Urinary bladder (tissue), 4 donors: ENCODE measurements at places on chromosomes 11 and 22.

- DNase-seq, result no peak
These were observed 1.4 kb downstream of the GAL3ST1 start for GRCh38 chr22:30572840-30573593.

- no peak for DNase-seq
These were observed 2.9 kb upstream of the OR52J3 start for GRCh38 chr11:5043380-5043779.

GRCh38 chr11:69868006-69868810 is 49.0 kb upstream of the FGF3 start:
- no peak for DNase-seq

DNA sequence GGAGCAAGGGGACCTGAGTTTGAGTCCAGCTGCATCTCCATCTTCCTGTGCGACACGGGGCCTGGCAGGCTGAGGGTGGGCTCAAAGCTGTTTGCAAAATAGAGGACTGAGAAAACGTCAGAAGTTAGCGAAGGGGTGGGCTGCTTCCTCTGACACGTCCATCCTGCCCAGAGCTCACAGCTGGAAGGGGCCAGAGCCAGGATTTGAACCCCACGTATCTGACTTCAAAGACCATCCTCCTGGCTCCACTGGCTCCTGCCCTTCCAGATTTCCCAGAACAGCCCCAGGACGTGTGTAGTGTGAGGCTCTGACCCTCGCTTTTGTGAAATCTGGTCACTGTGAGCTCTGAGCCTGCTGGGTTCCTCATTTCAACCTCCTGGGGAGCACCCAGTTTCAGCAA is 56.3 kb downstream of the CD82 start:
- DNase-seq, result no peak

DNA sequence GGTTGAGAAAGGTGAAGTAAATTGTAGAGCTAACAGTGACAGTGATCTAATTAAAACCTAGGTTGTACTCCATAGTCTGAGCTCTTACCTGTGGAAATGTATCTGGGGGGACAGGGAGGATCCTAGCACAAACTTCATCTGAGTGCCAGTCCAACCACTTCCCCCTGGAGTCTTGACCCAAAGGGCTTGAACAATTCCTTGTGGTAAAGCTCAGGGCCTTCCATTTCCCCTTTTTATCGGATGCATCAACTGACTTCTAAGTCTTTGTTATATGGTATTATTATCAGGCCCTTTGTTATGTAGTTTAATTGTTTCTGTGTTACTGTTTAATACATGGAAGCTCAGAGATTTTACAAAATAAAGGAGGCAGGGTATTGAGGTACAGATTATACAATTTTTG is 140.2 kb upstream of the SESN3 start:
- DNase-seq, result no peak

- DNase-seq, result no peak
These were observed 12.7 kb downstream of the TP53AIP1 start for GRCh38 chr11:128929991-128930390.

- DNase-seq, result no peak
These were observed 37.3 kb upstream of the TECTA start for GRCh38 chr11:121063728-121064127.

- DNase-seq, result no peak
These were observed 6.8 kb upstream of the INSC start for GRCh38 chr11:15107730-15108515.

- DNase-seq, result no peak
These were observed 491.4 kb upstream of the RAG2 start for GRCh38 chr11:37089439-37089838.

- DNase-seq, result no peak
These were observed 252.8 kb upstream of the PLET1 start for GRCh38 chr11:112513417-112513816.

DNA sequence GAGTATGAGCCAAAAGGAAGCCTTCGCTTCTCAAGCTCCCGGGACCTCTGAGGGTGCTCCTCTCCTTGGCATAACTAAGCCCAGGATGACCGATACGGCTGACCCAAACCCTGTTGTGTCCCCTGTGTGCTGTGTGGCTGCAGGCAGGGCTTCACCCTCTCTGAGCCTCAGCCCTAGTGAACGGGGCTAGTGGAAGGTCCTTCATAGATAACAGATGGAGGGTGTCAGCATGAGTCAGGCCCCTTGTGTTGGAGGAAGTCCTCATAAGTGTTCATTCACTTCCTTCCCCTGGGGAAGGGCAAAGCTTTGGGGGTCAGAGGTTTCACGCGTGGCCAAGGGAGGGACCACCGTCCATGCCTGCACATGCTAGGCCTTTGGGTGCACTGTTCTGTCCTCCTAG is 21.5 kb downstream of the SHISAL1 start:
- no peak for DNase-seq

- DNase-seq, result no peak
These were observed 23.6 kb upstream of the MN1 start for GRCh38 chr22:27825174-27825573.

DNA sequence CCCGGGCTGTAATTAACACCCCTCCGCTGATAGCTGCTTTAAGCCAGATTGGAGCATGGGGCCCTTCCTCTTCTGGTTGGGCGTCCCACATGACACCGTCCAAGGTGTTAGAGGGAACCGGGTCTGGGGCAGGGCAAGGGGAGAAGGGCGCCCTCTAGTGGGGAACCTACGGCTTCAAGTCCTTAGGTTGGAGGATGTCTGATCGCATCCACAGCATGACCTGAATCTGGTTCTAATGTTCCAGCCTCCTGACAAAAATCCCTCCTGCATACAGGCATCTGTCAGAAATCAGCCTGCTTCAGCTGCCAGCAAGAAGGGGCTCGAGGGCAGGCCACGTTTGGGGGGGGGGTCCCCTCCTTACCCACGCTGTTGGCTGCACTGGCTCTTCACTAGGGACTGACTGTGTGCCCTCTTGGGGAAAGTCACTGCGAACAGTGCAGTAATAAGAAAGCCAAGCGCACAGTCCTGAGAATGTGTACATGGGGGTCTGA is 94.2 kb upstream of the TBCEL start:
- no peak for DNase-seq

GRCh38 chr22:26763633-26764361 is 106.4 kb downstream of the MIAT start:
- no peak for DNase-seq

DNA sequence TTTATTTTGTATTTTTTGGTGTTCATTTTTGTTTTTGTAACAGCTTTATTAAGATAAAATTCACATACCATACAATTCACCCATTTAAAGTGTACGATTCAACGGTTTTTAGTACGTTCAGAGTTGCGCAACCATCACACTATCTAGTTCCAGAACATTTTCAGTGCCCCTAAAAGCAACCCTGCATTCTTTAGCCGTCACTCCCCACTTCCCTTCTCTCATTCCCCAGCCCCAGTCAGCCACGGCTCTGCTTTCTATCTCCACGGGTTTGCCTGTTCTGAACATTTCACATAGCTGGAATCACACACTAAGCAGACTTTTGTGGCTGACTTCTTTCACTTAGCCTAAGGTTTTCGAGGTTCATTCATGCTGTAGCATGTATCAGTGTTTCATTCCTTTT is 9.6 kb upstream of the KCNQ1OT1 start:
- no peak for DNase-seq

- DNase-seq, result no peak
These were observed 1.7 kb downstream of the CYB5R2 start for GRCh38 chr11:7671347-7672215.

DNA sequence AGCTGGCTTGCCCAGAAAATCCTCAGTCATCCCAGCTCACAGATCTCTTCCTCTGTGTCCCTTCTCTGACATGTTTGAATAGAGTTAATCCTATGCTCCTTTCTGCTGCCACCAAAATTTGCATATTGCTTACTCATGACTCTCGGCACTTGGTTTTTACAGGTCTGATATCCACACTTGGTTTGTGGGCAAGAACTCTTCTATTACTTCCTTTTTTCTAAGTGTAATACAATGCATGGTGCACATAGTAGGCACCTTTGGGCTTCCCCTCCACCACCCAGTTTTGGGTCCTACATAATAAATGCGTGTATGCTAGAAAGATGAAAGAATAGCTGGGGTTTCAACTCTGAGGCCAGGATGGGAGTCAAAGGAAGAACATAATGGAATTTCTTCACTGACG is 69.7 kb upstream of the GRK3 start:
- no peak for DNase-seq

GRCh38 chr11:116043857-116044256 is 539.6 kb upstream of the CADM1 start:
- DNase-seq, result no peak

GRCh38 chr22:29738118-29738815 is 18.5 kb downstream of the CABP7 start:
- DNase-seq, result no peak

GRCh38 chr11:35288817-35289541 is 130.4 kb downstream of the SLC1A2 start:
- no peak for DNase-seq

DNA sequence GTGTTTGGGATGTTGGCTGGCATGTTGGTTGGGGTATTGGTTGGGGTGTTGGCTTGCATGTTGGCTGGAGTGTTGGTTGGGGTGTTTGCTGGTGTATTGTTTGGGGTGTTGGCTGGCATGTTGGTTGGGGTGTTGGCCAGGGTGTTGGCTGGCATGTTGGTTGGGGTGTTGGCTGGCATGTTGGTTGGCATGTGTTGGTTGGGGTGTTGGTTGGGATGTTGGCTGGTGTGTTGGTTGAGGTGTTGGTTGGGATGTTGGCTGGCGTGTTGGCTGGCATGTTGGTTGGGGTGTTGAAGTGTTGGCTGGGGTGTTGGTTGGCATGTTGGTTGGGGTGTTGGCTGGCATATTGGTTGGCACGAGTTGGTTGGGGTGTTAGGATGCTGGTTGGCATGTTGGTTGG is 24.5 kb downstream of the OTUB1 start:
- no peak for DNase-seq

GRCh38 chr22:48738204-48738980 is 1089.3 kb downstream of the BRD1 start:
- no peak for DNase-seq

GRCh38 chr22:45105281-45105702 is 58.4 kb upstream of the NUP50 start:
- no peak for DNase-seq

DNA sequence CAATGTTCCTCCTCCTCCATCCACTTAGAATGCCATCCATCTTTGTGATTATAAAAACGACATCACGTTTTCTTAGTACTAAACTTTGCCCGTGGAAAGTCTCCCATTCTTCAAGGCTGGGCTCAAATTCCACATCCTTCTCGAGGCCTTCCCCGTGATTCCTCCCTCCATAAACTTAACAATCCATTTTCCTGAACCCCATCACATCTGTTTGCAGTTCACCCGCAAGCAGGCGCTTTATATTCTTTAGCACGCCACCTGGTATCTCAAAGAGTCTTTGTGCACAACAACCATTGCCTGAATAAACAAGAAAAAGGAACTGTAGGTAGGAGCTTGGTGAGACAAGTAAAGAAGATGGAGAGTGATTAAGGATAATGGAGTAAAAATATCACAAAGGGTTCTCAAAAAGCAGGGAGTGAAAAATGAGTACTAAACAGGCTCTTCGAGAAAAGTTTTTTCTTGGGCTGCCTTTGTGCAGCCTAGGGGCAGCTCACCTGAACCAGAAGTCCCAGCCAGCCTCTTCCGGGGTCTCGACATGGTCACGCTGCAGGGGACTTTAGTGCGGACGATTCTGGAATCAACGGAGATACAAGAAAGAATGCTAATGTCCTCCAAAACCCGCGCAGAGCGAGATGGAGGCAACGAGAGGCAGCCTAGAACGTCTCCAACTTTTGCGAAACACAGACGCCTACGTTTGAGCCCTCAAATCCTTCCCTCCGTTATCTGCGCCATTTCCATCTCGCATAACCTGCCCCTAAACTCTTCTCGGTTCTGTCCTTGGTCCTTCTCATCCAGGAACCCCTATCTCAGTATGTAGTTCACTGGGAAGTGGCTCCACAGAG is 585 bp downstream of the THYN1 start:
- no peak for DNase-seq

- no peak for DNase-seq
These were observed 25.3 kb downstream of the PPM1F start for GRCh38 chr22:21927174-21927823.

DNA sequence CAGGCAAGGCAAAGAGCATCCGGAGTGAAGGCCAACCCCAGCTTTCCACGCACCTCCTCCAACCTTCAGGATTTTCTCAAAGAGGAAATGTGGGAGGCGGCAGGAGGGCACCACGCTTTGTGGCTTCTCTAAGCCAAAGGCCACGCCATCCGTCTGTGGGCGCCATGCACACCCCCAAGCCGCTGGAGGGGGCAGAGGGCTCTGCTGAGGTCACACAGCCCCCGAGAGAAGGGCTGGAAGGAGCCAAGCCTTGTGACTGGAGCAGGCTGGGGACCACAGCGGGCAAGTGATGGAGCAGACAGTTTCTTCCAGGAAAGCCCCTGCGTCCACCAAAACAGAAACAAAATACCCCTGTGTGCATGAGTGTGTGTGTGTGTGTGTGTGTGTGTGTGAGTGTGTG is 527.4 kb downstream of the BRD1 start:
- DNase-seq, result no peak

DNA sequence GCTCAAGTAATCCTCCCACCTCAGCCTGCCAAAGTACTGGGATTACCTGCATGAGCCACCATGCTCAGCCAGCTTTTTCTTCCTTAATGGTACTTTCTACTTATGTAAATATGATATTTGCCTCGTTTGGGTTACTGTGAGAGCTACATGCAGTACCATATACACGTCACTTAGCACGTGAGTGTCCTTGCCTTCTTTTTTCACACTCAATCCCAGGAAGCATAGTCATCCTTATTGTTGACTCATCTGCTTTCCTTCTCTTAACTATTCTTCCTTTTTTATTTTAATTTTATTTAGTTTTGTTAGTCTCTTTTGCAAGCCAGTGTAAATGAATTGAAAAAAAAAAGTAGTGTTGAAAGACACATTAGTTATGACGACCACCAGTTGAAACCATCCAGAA is 205.9 kb downstream of the HIPK3 start:
- DNase-seq, result no peak

DNA sequence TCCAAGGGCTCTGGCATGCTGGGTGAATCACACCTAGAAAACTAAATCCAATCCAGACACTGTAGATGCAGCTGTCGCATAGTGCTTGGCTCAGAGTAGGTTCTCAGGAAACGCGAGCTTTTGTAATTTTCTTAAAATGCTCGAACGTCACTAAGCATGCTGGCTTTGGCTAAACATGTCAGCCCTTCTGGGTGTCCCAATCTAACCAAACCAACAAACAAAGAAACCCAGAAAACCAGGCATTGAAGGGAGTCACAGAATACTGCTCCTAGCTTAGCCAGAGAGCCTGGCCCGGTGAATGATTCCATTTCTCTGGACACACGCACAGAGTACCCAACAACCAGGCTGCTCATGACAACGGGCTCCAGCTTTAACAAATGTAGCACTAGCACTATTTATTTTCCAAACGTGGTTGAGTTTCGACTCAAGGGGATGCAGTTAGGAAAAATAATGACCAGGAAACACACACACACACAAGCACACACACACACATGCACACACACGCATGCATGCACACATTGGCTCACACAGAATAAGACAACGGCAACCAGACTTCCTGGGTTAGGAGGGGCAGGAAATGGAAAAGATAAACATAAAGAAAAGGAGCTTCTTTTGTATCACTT is 492.6 kb downstream of the MIAT start:
- DNase-seq, result no peak

DNA sequence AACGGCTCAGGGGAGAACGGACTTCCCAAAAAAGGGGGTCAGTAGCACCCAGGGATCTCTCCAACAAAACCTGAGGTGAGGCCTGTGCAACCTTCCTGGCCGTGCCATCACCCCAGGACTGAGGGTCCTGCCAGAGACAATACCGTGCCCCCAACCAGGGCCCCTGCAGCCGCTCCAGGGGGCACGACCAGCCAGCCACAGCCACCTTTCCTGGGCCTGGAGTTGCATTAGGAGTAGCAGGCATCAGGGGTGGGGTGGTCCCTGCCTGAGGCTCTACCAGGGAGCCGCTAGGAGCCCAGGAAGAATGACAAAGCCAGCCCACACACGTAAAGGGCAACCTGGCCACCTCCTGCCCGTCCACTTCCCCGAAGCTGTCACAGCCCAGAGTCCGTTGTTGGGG is 137.8 kb downstream of the BRD1 start:
- no peak for DNase-seq
